ENCODE measurements at places on chromosomes 3 and 15.

DNA sequence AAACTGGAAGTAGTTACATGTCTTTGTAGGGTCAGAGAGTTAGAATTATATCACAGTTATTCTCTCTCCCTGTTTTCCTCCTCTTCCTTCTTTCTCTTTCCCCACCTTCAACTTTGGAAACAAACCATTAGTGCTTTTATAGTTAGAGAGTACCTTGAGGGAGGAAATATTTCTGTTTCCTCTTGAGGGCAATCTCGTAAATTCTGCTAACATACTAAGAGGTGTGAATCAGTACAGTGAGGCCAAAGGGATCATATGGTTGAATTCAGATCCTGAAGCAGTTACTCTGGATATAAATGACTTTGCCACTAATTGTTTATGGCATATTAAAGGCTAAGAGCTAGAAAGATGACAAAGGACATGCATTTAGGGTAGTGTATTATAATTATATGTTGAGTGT is 60.3 kb upstream of the CCNL1 start:
- DNase-seq: no peak

GRCh38 chr3:135784557-135784956 is 181.0 kb upstream of the PPP2R3A start:
- peak; percentile 9 for DNase-seq

DNA sequence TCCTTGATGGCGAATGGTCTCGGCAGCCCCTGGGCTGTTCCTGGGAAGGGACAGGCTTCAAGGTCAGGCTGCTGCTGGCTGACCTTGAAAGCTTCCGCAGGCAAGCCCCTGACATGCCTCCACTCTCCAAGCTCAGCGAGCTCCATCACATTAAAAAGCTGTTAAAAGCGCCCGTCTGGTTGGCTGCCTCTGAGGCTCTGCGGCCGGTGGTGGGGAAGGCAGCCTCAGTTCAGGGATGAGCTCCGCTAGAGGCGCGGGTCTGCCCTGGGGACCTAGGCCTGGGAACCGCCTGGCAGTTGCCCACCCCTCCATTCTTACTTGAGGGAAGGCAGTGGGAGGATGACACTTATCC is 103.8 kb downstream of the LINGO1 start:
- no peak for DNase-seq

GRCh38 chr3:166177130-166177529 is 339.9 kb upstream of the BCHE start:
- DNase-seq: peak; percentile 2

GRCh38 chr3:64063207-64063982 is 40.1 kb upstream of the PSMD6 start:
- no peak for DNase-seq

- no peak for DNase-seq
Measured at GRCh38 chr3:193754719-193755118, 161.7 kb downstream of the OPA1 start.

- DNase-seq: no peak
Measured at GRCh38 chr15:58257776-58258325, 119.7 kb downstream of the AQP9 start.

GRCh38 chr3:169295912-169296570 is 367.5 kb downstream of the MECOM start:
- DNase-seq: no peak

GRCh38 chr3:138854940-138855339 is 20.2 kb upstream of the PIK3CB start:
- no peak for DNase-seq

DNA sequence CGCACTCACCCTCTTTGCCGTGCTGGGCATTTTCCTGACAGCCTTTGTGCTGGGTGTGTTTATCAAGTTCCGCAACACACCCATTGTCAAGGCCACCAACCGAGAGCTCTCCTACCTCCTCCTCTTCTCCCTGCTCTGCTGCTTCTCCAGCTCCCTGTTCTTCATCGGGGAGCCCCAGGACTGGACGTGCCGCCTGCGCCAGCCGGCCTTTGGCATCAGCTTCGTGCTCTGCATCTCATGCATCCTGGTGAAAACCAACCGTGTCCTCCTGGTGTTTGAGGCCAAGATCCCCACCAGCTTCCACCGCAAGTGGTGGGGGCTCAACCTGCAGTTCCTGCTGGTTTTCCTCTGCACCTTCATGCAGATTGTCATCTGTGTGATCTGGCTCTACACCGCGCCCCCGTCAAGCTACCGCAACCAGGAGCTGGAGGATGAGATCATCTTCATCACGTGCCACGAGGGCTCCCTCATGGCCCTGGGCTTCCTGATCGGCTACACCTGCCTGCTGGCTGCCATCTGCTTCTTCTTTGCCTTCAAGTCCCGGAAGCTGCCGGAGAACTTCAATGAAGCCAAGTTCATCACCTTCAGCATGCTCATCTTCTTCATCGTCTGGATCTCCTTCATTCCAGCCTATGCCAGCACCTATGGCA is 41.1 kb upstream of the CSTA start:
- no peak for DNase-seq

DNA sequence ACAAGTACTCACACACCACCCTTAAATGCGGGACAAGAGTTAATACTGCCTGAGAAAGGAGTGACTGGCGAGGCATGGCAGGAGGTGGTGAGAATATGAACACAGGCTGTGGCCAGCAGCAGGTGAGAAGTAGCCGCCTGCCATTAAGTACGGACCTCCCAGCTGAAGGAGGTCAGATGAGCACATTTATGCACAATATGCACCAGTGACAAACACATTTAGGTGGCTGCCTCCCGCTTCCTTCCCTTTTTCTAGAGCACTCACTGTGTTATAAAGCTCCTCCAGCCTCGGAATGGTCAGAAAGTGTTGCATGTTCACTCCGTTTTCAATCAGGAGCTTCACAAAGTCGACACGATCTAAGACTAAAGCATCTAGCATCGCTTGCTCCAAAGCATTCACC is 52.4 kb downstream of the TRPM1 start:
- DNase-seq: no peak

DNA sequence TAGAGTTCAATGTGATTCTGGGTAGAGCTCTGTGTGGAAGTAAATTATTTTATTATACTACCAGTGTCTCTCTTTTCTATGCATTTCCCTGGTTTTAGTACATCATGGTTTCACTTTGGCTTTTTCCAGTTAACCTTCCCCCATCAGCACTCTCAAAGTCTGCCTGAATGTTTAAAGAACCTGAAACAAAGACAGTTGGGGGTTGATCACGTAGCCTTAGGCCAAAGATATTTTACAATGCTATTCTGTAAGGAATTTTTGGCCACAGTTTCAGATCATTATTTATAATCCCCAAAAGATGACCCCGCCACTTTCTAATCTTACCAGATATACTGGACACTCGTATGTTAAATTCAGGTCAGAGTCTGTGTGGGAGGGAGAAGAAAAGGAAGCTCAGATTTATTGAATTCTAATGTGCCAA is 156.3 kb upstream of the TMC3 start:
- DNase-seq: no peak

DNA sequence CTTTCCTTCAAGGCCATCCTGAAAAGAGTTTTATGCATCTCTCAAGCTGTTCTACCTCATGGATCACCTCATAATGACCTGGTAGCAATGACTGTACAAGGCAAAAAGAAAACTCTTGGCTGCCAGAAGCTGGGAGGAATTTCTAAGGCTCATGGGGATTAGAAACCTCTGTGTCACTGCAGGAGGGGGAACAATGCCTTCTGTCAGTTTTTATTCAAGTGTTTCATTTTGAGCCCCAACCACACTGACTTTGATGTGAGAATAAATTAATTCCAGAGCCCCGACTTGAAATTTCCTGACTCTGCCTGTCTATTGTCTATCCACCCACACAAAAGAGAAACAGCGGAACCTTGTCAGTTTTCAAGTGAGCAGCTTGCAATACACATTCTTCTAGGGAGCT is 58.7 kb upstream of the MRPL3 start:
- peak; percentile 27 for DNase-seq

- peak; percentile 45 for DNase-seq
Measured at GRCh38 chr15:51499379-51499976, 123.1 kb downstream of the DMXL2 start.

- peak; percentile 4 for DNase-seq
Measured at GRCh38 chr3:156416846-156417558, 137.9 kb downstream of the SSR3 start.

GRCh38 chr15:32218666-32219065 is 184.4 kb downstream of the GOLGA8K start:
- DNase-seq: no peak

DNA sequence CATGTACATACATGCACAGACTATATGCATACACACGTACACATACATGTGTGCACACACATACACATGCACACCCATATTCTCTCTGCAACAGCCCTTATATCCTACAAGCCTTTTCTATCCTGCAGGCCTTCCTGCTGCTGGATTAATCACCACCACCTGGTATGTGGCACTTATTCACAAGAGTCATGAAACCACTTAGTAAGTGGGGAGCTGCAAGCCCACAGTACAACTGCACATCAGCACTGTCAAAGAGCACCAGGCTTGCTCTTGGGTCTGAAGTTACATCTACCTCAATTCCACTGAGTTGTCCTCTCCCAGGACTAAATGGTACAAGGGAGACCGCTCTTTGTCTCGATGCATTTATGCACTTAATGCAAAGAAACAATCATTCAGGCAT is 233.2 kb downstream of the KLF13 start:
- no peak for DNase-seq

GRCh38 chr3:98630416-98630815 is 37.0 kb upstream of the CPOX start:
- DNase-seq: no peak

GRCh38 chr3:134810850-134811249 is 15.8 kb downstream of the EPHB1 start:
- no peak for DNase-seq

- DNase-seq: peak; percentile 87
Measured at GRCh38 chr3:10366651-10367101, 45.8 kb upstream of the SEC13 start.

- peak; percentile 35 for DNase-seq
Measured at GRCh38 chr3:98890181-98890835, 11.2 kb downstream of the DCBLD2 start.

DNA sequence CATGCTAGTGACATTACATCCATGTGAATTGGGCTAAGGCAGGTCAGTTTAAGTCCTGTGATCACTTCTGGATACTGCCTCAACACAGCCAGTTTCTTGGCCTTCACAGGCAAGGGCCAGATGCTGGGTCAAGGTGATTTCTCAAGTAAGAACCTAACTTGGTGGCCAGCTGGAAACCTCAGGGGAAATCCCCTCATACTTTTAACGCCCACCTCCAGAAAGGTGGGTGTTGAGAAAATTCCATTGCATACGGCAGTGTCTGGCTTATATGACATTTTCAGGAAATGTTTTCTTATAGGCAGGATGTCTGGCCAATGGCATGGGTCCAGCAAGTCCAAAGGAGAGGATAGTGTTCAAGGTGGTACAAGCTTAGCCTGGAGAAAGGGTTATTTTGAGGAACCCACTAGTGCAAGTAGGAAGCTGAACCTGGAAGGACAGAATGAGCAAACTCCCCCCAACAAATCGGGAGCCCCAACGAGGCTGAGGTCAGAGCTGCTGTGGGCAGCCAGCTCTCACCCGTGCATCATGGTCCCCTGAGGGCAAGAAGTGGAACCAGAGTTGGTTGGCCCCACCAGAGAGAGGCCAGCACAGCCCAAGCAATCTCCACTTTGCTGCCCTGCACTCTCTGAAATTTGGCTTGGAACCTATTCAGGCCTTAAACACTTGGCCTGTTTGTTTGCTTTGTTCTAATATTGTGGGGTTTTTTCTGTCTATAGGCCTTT is 135.4 kb downstream of the PDE8A start:
- peak; percentile 9 for DNase-seq

DNA sequence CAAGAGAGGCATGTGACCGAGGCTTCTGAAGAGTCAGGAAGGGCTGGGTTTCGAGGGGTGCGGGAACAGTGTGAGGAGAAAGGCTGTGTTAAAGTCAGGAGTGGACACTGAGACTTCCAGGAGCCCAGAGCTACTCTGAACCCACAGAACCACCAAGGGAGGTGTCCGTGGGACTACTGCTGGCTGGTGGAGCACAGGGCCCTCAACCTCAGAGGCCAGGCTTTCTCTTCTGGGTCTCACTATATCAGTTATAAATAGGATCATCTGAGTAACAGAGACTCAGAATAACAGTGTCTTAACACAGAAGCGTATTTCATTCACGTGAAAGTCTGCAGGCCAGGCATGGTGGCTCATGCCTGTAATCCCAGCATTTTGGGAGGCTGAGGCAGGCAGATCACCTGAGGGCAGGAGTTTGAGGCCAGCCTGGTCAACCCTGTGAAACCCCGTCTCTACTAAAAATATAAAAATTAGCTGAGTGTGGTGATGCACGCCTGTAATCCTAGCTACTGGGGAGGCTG is 113.6 kb downstream of the TMEM266 start:
- DNase-seq: no peak

DNA sequence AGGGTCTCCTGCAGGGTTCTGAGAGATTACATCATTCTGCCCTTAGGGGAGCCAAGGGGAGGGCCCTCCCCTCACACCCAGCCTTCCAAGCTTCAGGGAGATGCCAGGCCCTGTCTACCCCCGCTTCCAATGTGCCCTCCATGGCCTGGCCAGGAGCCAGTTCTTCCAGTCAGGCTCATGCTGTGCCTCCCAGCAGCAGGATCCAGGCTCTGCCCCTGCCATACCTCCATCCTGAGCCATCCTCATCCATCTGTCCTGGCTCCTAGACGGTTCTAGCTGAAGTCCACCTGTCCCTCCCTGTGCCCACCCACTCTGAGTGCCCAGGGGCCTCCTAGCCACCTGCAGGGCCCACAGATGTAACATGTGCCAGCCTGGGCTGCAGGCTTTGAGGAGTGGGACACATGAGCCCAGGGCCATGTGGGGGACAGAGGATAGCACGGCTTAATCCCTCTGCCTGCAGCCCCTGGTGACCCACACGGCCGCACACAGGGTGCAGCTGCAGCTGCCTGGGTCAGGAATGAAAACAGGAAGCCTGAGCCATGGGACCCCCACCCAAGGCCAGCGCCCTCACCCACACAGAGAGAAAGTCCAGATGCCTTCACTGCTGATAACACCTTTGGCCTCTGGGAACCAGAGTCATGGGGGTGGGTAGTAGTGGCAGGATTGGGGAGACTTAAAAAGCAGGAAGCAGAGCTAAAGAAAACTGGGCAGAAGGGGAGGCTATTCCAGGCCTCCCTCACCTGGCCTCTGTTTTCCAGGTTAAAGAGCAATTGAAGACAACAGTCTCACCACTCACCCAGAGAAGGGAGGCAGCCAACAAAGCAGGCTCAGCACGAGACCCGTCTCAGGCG is 11.8 kb downstream of the PLCD1 start:
- DNase-seq: no peak
